ENCODE measurements at places on chromosomes 1 and 21. TPM values are rescaled to one million over a fixed set of nuclear protein-coding genes. Genes with fewer than 3 reads are reported as not detected.

DNA sequence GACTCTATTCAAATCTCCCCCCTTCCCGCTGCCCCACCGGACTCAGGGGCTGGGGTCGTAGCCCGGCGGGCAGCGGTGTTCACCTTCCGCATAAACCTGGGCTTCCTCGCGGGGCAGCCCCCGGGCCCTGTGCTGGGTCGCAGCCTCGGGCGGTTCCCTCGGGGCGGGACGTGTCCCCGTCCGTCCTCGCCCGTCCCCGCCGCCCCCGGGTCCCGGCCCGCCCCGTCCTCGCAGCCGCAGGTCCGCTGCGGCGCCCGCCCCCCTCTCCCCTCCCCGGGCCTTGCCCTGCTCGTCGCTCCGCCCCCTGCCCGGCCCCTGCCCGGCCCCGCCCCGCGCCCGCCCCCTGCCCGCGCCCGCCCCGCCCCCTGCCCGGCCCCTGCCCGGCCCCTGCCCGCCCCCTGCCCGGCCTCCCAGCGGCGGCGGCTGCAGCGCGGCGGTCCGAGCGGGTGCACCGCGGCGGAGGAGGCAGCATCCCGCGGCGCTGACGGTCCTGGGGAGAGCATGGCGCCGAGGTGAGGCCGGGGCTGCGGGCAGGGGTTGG lies at the start of gene COL18A1:
Gene COL18A1 (plus strand): TSS at position 436 of the 541 bp plus-strand sequence. CDS start 66 bp downstream, at position 502.
- no peak for DNase-seq

DNA sequence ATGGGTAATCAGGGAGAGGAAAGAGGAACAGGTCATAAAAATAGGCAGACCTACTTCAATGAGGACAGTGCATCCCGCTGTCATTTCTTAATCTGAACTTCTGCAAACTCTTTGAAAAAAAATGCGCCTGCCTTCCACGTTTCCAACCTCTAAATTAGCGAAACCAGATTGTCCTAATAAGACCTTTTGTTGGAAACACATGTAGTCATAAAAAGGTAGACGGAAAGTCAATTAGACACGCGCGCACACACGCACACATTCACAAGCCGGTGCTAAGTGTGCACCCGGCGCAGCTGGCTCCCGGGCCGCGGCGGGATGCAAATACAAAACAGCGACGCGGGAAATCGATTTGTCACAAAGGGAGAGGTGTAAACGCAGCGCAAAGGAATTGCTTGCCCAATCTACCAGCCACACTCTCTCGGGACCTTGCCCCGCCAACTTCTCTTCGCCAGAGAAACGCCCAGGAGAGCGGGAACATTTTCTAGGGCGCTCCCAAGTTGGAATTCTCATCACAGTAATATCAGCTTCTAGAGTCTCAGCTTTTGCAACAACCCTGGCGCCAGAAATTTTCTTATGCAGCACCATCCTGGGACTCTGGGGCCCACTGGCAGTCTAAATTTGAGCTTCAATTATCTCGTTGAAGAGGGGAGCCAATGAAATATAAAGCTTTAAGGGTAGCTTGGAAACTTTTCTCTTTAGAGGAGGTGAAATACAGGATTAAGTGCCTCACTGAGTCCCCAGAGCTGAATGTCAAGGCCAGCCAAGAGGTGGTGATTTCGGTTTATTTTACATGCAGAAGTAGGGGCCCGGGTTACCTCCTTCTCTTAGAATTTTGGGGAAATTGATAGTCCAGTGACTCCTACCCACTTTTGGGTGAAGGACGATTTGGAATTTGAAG lies 4.5 kb downstream of the PRRX1 start:
- no peak for DNase-seq

GRCh38 chr1:183827801-183828200 lies 22.9 kb downstream of the RGL1 start:
- peak; percentile 37 for DNase-seq

DNA sequence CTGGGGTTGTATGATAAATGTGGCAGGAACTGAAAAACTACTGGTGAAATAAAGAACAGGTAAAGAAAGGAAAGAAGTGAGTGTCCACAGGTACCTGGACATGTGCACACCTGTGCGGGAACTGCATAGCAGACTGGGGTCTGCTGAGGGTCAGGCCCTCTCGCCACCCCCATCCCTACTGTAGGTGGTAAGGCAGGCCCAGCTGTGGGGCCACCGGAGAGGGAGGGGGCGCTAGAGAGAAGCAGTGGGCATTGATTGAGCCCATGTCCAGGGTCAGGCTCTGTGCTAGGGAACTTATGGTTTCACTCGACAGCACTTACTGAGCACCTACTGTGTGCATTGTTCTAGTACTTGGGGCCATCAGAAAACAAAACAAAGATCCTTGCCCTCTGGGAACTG lies 400.5 kb downstream of the MATN1 start:
- no peak for DNase-seq

DNA sequence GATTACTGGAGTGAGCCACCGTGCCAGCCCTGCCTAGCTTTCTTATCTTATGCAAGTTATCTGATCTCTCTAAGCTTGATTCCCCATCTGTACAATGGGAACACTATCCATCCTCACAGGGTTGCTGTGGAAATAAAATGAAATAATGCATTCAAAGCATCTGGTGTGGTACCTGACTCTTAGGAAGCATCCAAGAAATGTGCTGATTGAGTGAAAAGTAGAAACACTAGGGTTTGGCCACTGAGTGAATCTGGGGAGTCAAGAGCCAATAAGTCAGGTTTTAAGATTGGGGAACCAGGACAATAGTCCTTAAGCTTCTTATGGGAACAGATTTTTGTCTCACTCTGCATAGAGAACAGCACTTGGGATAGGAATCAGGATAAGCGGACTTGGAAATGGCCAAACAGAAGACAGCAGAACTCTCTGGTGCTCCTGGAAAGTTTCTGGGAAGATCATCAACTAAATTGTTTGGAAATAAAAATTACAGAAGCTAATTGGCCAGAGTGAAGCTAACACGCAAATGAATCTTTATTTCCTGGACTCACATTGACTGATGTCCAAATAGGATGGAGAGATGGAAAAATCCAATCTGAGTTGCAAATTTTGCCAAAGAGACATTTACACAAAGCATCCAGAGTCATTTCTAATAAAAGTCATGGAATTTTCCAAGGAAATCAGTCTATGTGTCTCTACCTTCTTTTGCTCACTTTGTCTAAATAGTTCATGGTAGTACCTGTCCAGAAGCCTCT lies 3.3 kb downstream of the PAFAH2 start:
- no peak for DNase-seq

SLC2A5 gene
- total RNA-seq: not detected

PDZK1IP1 gene
- 8.5 TPM for total RNA-seq

POFUT2 gene
- total RNA-seq: 29.0 TPM

DNA sequence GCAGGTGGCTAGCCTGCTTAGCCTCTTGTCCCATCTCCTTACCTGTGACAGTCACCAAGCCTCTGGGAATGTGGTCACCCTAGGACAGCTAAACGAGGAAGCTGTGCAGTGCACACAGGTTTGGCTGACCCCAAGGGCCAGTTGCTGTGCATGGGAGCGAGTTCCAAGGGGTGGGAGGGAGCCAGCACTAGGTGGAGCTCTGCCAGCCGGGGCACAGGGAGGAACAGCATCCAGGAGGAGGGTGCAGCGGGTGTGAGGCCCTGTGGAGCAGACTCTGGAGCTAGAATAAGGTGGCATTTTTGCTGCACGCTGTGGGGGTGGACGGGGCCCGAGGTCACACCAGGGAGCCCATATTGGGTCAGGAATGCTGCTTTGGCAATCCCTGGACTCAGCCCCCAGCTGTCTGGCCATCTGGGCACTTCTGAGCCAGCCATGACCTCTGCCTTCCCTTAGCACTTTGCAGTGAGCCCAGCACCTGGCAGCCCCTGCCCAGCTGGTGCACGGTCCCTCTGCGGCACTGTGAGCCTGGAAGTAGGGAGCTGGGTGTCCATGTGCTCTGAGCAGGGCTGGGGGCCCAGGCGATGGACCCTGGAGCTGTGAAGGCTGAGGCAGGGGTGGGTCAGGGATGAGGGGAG lies 8.7 kb downstream of the PDXK start:
- peak; percentile 75 for DNase-seq

DNA sequence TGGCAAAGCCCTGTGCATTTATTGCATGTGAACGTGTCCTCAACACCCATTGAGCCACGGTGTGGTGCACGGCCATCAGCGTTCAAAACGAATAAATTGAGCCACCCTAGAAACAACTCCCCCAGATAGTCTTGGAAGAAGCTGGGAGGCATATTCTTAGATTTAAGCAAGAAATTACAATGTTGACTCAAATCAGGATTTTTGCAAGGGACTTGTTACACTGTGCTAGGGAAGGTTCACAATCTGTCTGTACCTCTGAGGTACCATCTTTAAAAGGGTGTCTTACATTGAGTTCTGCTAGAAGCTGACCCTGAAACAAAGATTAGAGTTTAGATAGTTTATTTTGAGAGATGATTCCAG lies 16.2 kb downstream of the CD247 start:
- no peak for DNase-seq

MTARC2 gene
- total RNA-seq: 23.1 TPM

DNA sequence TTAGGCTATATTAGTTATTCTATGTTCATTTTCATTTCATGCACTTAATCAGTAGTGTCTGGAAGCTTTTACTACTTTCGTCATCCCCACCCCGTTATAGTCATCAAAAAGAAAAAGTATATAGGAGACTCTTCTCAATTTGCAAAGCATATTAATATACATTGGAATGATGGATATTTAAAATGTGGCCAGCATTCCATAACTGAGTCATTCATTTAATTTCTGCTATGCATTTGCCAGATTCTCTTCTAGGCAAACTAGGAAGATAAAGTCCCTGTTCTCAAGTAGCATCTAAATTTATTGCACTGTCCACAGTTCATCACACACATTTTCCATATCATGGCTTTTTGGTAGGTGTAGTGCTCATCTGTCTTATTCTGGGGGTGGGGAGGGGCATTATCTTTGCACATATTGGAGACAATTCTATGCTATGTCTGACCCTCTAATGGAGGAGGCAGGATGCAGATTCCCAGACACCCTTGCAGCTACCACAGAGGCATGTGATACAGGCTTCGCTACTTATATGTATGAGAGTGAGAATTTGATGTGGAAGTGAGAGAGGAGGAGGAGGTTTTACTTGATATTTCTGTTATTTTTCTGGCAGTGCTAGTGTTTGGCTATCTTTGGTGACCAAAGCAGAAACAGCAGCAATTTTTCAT lies 125.8 kb downstream of the CTH start:
- DNase-seq: no peak

GRCh38 chr1:154546264-154547063 lies 12.0 kb downstream of the UBE2Q1 start:
- DNase-seq: peak; percentile 66

GRIK1 gene
- total RNA-seq: not detected

GRCh38 chr1:98331243-98331642 lies 330.3 kb upstream of the SNX7 start:
- DNase-seq: peak; percentile 58

GRCh38 chr1:46526691-46527291 lies 24.7 kb downstream of the KNCN start:
- DNase-seq: peak; percentile 26

DNA sequence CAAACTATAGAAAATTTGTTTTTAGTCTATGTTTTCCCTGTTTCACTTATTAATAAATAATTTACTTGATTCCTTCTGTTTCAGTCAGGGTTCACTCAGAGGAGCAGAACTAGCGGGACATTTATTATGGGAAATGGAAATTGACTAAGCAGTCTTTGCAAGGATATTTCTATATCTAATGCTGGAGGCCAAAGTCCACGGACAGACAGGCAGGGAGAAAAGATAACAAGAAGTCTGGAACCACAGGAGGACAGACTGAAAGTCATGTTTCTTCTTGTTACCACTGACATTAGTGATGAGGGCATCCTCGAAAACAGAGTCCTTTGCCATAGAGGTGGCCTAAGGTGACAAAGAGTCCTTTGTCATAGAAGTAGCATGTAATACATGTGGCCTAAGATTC lies 744.5 kb upstream of the TMPRSS15 start:
- DNase-seq: no peak

- no peak for DNase-seq
These were observed 1.2 kb upstream of the DENND1B start for GRCh38 chr1:197776351-197777105.

SPOCD1 gene
- 14.6 TPM for total RNA-seq

GRCh38 chr1:153767519-153767918 lies 7.7 kb upstream of the SLC27A3 start:
- DNase-seq: no peak

- no peak for DNase-seq
These were observed 19.9 kb downstream of the ACTN2 start for GRCh38 chr1:236706183-236706582.

DNA sequence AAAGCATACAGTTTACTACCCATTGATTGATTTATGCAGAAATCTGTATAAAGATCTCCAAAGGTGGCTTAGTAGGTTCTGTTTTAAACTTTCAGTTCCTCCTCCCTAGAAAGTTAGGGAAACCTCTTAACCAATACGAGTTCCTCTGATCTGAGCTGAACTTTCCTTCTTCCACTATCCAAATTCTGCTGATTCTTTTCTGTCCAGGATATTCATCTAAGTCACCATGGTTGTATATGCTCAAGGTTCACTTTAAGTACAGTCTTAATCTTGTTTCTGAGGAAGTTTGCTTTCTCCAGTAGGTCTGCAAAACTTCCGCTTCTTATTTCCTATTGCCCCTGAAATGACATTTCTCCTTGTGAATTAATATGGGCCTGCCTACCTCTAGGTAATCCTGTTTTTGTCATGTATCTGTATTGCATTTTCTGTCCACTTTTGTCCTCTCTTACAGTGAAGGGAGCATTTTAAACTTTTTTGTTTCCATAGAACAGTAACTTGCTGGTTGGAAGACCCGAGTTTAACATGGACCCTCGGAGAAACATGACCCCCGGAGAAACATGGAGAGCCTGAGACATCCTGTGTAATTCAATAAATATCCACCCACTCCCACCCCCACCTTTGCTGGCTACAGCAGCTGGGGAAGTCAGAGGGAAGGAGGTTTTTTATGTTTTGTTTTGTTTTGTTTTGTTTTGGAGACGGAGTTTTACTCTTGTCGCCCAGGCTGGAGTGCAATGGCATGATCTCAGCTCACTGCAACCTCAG lies 16.7 kb upstream of the TUT4 start:
- no peak for DNase-seq

DNA sequence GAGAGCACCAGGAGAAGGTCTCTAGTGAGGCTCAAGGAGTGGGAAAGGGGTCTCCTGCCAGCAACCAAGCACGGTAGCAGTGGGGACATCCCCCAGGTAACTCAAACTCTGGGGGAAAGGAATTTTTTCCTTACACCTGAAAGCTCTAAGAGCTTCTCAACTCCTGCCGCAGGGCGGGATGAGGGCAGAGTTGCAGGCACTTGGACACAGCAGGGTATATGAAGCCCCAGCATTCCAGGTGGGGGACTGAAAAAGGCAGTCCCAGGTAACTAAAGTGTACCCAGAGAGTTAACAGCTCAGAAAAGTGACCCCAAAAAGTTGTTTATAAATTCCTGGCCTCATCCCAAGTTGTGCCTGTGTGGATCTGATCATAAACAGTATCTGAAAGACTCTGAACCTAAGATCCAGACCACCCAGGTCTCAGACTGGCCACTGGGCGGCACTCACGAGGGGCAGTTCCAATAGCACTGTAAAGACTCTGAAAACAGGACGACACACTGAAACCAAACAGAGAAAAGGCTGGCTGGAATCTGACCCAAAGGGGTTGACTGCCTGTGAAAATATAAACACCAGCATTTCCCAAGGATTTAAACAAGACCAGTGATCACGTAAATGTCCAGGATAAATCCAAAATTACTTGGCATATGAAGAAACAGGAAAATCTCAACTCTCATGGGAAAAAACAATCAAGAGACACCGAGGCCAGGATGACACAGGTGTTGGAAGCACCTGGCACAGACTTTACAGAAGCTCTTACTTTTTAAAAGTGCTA lies 47.5 kb downstream of the HSF2BP start:
- no peak for DNase-seq

GRCh38 chr21:41167348-41168342 lies at the start of gene BACE2:
Gene BACE2, plus strand, starts transcription at chr21:41168160. Its CDS starts 104 bp downstream, at chr21:41168264.
- DNase-seq: peak; percentile 39

GRCh38 chr1:231184891-231185290 lies 23.0 kb downstream of the TRIM67 start:
- DNase-seq: no peak

HES5 gene
- not detected for total RNA-seq
